ENCODE measurements at places on chromosomes 6 and 20.

DNA sequence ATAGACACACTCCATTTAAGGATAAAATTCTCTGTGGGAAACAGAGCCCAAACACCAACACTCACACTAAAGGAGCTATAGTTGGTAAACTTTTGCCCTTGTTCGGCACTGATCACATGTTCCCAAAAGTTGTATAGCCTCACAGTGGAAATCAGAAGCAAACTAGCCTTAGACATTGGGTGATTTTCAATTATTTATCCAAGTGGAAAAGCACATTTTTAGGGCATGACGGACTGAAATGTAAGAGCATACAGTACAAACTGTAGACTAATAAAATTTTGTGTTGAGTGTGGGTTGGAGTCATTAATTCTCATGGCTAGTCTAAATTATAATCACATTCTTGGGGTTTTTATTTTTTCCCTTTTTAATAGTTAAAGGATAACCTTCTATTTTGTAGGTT lies 202.4 kb downstream of the MOXD1 start:
- no peak for DNase-seq

DNA sequence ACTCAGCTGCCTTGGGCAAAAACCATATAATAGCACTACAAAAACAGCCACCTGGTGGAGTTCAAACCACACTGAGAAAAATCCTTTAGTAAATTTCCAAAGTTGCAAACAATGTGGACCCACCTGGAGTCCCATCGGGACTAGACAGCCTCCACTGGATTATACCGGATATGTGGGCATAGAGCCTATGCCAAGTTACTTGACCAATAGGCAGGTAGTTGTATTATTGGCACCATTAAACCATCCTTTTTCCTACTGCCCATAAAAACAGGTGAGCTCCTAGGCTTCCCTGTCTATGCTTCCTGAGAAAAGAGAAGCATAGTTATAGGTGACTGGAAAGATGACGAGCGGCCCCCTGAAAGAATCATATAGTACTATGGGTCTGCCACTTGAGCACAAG lies 51.7 kb upstream of the ADGRF4 start:
- no peak for DNase-seq

GRCh38 chr6:165159460-165159859 lies 149.9 kb downstream of the C6orf118 start:
- DNase-seq, result no peak

DNA sequence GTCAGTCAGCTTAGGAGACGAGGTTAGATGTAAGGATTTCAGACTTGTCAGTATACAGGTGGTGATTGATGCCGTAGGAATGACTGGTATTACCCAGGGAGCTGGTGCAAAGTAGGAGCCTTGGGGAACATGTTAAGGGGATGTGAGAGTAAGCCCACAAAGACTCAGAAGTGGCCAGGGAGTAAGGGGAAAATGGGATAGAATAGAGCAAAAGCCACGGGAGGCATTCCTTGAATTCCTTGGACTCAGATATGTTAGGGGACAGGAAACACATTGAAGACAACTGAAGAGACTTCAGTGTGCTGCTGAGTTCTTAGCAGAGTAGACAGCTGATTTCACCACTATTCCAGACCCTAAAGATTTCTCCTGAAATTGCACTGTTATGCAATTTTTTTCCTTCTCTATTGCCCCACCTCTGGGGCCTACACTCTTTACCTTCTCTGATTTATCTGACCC lies 1.2 kb upstream of the ACAT2 start:
- DNase-seq, result no peak
